ENCODE measurements at places on chromosomes 1 and 21.

GRCh38 chr1:97243973-97244560, 522.5 kb downstream of the PTBP2 start:
- H3K4me1 ChIP-seq, result no peaks in the 10 kb centered on the region
- H3K36me3 ChIP-seq, result no peaks in the 10 kb centered on the region
- DNase-seq, result no peak
- no peak overlapping the region for H3K27ac ChIP-seq

DNA sequence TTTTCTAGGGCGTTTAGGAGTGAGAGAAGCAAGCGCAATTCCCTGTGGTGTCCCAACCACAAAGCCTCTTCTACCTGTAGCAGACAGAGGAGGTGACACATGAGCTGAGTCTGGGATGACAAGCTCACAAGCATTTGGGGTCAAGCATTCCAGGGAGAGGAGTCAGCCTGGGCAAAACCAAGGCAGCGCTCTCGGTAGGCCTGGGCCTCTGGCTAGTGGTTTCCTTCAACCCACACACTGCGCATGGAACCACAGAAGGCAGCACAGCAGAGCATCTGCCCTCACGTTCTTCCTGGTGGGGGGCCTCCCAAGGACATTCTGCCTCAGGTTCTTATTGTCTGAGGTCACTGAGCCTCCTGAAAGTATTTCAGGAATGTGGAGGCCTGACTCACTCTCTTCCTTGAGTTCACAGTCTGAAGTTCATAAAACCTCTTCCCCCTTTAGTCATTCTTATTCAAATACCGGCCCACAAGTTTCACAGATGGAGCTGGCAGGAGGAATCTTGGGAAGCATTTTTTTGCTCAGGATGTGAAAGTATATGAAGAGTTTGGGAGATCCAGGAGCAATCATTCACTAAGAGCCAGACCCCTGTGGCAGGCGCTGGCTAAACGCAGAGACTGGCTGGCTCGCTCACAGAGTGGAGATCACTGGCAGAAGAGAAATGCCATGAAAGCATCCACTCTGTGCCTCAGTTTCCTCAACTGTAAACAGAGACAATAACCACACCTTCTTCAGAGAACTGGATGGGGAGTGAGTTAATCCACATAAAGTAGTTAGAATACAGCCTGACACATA, 26.8 kb downstream of the CCN1 start:
- peak; percentile 60 for DNase-seq
- H3K36me3 ChIP-seq, result no peaks in the 10 kb centered on the region
- H3K27me3 ChIP-seq, result no peaks in the 10 kb centered on the region
- H3K4me3 ChIP-seq, result no peak overlapping the region

DNA sequence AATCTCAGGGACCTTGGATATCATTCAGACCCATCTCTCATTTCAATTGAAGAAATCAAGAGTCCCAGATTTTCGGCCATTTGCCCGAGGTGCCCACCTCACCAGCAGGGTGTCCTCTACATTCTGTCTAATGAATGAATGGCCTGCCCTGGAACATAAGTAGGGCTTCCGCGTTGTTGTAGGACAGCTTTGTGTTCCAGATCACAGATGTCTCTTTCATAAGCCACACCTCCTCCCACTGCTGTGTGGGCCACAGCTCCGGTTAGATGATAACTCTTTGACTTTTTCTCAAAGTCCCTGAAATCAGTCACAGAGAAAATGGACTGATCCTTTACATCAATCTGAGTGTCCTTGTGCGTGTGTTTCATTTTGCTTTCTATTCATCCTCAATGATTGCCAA, 144.4 kb downstream of the RGS7 start:
- H3K27ac ChIP-seq, result no peak overlapping the region
- DNase-seq, result no peak
- no peaks in the 10 kb centered on the region for H3K27me3 ChIP-seq

- no peaks in the 10 kb centered on the region for H3K27me3 ChIP-seq
- H3K27ac ChIP-seq, result peak overlapping the region; percentile 90
- no peak overlapping the region for H3K4me3 ChIP-seq
- no peak for DNase-seq
Observed at GRCh38 chr1:19564366-19564765, 79.0 kb upstream of the CAPZB start.

DNA sequence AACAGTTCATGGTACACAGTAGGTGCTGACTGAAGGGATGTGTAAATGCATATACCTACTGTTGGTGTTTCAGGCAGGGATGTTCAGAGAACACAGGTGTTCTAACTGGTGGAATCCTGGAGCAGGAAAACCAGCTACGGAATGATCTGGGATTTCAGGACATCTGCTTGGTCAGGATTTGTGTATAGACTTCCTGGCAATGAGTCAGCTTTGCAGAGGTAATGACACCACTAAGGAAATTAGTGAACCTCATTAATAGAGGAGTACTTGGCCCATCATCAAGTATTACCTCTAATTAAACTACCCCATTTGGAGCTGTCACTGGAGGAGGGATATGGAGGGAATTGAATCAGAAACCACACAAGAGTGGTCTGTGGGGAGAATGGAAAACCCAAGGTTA, 7.3 kb downstream of the MRPL37 start:
- DNase-seq, result no peak
- no peak overlapping the region for H3K27ac ChIP-seq
- no peaks in the 10 kb centered on the region for H3K27me3 ChIP-seq
- H3K4me3 ChIP-seq, result no peak overlapping the region
- H3K36me3 ChIP-seq, result peaks cover 6% of the 10 kb centered on the region

DNA sequence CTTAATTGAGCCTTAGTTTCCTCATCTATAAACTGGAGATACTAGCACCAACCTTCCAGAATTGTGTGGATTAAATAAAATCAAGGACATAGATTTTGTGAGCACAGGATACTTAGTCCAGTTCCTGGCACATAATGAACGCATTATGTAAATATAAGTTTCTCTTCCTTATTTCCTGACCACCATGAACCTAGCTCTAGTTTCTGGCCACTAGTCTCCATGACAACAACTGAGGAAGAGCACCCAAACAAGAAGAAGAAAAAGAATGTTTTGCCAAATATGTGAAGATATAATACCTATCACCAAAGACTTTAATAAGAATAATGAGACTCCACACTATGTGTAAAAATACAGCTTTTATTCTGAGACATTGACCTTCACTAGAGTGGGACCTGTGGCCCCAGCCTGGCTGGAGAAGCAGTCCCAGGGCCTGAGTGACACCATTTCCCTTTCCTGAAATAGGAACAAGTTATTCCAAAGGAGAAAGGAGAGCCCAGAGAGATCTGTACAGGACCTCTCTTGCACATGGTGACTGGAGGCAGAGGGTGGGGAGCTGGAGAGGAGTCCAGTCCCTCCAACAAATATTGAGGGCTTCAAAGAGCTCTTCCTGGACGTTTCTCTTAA, 940 bp upstream of the USF1 start:
- no peaks in the 10 kb centered on the region for H3K36me3 ChIP-seq
- peak overlapping the region; percentile 81 for H3K4me3 ChIP-seq
- DNase-seq, result no peak
- peak overlapping the region; percentile 96 for H3K27ac ChIP-seq
- no peaks in the 10 kb centered on the region for H3K27me3 ChIP-seq

GRCh38 chr1:108080448-108080847, 115.5 kb upstream of the VAV3 start:
- H3K4me1 ChIP-seq, result no peaks in the 10 kb centered on the region
- H3K4me3 ChIP-seq, result no peak overlapping the region

- no peaks in the 10 kb centered on the region for H3K27me3 ChIP-seq
- DNase-seq, result no peak
- H3K36me3 ChIP-seq, result no peaks in the 10 kb centered on the region
- no peak overlapping the region for H3K4me3 ChIP-seq
- H3K4me1 ChIP-seq, result no peaks in the 10 kb centered on the region
Observed at GRCh38 chr1:204545881-204546280, 29.7 kb downstream of the MDM4 start.

DNA sequence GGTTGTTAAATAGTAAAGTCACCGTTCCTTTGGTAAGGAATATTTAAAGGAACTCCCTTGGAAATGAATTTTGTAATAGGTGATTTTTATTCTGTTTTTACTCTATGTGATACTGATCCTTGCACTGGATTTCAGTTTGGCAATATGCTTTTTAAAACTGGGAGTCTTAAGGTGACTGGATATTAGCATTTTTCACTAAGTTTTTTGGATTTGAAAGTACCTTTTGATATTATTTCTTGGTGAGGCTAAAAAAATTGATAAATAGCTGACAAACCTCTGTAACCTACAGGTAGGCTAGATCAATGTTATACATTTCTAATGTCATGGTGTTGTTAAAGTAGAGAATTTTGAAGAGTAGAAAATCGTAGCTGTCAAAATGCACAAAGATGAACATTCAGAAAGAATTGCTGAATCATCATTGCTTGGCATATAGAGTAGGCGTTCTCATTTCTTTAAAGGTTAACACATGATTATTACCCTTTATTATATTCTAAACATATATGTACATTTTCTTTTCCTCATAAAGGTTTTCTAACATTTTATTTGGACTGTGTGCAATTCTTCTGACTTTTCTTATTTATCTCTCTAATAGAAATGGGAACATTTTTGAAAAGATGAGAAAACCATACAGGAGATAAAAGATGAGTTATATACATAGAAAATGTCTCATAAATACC, 1.5 kb upstream of the DNAJB4 start:
- H3K4me1 ChIP-seq, result no peaks in the 10 kb centered on the region
- no peak for DNase-seq
- no peak overlapping the region for H3K4me3 ChIP-seq
- peak overlapping the region; percentile 92 for H3K27ac ChIP-seq
- no peaks in the 10 kb centered on the region for H3K27me3 ChIP-seq
- H3K36me3 ChIP-seq, result no peaks in the 10 kb centered on the region

GRCh38 chr1:154337253-154337894, 12.0 kb downstream of the ATP8B2 start:
- H3K4me1 ChIP-seq, result no peaks in the 10 kb centered on the region
- no peak overlapping the region for H3K27ac ChIP-seq
- H3K27me3 ChIP-seq, result no peaks in the 10 kb centered on the region
- no peaks in the 10 kb centered on the region for H3K36me3 ChIP-seq
